ENCODE measurements at places on chromosomes 4 and X.
A peak's percentile ranks its signal among the peaks of the same experiment; 100 is the strongest.

DNA sequence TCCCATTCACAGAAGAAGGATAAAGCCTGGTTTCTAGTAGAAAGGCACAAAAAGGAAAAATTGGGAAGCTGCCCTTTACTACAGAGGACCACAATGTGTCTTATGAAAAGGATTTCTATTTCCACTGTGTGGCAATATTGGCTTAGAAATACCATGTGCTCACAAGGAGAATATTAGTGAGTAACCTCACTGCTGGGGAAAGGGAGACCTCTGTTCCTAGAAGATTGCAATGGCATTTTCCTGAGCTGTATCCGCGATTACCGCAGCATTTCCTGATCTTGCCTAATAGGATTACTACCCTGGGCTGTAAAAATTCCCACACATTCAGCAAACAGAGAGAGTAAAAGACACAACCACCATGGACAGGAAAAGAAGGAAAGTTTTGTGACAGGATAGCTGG is 308.8 kb upstream of the TECRL start:
- no peak for DNase-seq
- H3K27ac ChIP-seq = no peak overlapping the region
- H3K27me3 ChIP-seq = no peaks in the 10 kb centered on the region
- no peaks in the 10 kb centered on the region for H3K4me1 ChIP-seq
- no peaks in the 10 kb centered on the region for H3K36me3 ChIP-seq

DNA sequence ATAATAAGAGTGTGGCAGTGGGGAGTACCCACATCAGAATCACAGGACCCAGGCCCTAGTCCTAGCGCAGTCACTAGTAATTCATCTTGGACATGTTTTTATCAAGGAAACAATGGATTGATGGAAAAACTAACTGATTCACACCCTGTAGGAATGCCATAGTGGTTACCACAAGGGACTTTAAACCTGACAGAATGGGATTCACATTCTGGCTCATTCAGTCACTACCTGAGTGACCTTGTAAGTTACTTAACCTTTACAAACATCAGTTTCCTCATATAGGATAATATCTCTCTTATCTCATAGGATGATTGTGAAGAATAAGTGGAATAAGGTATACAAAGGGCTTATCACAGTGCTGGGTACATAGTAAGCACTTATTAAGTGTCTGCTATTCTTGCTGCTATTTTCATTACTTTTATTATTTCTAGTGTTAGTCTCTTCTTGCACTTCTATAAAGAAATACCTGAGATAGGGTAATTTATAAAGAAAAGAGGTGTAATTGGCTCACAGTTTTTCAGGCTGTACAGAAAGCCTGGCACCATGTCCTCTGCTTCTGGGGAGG is 247.5 kb upstream of the KLF3 start:
- H3K27me3 ChIP-seq = no peaks in the 10 kb centered on the region
- peaks cover 22% of the 10 kb centered on the region for H3K4me1 ChIP-seq
- H3K27ac ChIP-seq = no peak overlapping the region
- H3K4me3 ChIP-seq = no peak overlapping the region
- DNase-seq = no peak

- H3K27me3 ChIP-seq = no peaks in the 10 kb centered on the region
- H3K4me3 ChIP-seq = no peak overlapping the region
- H3K4me1 ChIP-seq = no peaks in the 10 kb centered on the region
- H3K36me3 ChIP-seq = no peaks in the 10 kb centered on the region
- no peak for DNase-seq
Observed at GRCh38 chr4:140705625-140706275, 50.4 kb downstream of the TBC1D9 start.

DNA sequence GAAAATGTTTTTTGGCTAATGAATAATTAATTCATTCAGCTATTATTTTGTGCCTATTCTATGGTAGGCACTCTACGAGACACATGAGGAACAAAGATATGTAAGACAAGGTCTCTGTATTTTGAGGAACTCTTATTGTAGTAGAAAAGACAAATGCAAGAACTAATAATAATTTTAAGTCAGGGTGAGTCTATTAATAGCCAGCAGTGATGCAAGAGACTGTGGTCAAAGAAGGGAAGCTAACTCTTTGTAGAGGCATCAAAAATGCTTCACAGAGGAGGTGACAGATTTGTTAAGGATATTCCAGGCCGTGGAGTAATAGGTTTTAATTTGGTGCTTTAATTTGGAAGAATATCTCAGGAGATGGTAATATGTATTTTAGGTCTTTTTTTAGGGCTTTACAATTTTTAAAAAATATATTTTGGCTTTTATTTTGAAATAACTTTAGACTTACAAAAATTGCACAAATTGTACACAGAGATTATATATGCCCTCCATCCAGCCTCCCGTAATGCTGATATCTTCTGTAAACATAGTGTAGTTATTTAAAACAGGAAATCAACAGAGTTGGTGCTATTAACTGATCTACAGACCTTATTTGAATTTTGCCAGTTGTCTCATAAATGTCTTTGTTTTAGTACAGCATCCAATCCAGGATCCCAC is 48.1 kb downstream of the DCLK2 start:
- H3K4me1 ChIP-seq = no peaks in the 10 kb centered on the region
- no peak for DNase-seq
- no peak overlapping the region for H3K27ac ChIP-seq
- H3K27me3 ChIP-seq = peaks cover 16% of the 10 kb centered on the region
- H3K4me3 ChIP-seq = no peak overlapping the region

- H3K4me1 ChIP-seq = no peaks in the 10 kb centered on the region
- no peaks in the 10 kb centered on the region for H3K27me3 ChIP-seq
- H3K4me3 ChIP-seq = no peak overlapping the region
- DNase-seq = no peak
- no peaks in the 10 kb centered on the region for H3K36me3 ChIP-seq
- H3K27ac ChIP-seq = no peak overlapping the region
Observed at GRCh38 chr4:185999207-185999606, 69.7 kb upstream of the TLR3 start.

DNA sequence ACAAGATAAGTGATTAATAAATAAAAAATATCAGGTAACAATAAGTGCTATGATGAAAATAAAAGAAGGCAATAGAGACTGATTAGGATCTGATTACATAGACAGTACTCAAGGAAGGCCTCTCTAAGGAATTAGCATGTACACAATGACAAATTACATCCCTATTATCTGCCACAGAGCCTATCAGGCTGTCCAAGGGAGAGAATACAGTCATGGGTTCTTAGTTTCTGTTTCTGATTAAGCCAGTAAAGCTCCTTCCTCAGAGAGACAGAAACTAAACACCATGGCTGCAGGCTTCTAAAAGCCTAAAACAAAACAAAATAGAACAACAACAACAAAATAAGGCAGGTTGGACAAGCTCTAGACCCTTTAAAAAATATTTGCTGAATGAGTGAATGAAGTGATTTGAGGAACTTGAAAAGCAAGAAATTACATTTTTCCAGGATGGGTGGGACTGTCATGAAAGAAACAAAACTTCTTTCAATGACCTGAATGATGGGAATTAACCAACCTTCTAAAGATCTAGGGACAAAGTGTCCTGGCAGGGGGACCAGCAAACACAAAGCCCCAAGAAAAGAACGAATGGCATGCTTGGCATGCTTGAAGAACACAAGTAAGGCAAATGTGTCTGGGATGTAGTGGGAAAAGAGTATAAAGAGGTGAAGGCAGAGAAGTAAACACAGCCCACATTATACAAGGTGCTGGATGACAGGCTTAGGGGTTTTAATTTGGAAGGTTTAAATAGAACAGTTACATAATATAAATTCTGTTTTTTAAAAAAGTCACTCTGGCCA is 44.1 kb downstream of the NAA11 start:
- no peak for DNase-seq
- H3K27me3 ChIP-seq = no peaks in the 10 kb centered on the region
- H3K27ac ChIP-seq = no peak overlapping the region
- H3K36me3 ChIP-seq = no peaks in the 10 kb centered on the region
- no peak overlapping the region for H3K4me3 ChIP-seq

DNA sequence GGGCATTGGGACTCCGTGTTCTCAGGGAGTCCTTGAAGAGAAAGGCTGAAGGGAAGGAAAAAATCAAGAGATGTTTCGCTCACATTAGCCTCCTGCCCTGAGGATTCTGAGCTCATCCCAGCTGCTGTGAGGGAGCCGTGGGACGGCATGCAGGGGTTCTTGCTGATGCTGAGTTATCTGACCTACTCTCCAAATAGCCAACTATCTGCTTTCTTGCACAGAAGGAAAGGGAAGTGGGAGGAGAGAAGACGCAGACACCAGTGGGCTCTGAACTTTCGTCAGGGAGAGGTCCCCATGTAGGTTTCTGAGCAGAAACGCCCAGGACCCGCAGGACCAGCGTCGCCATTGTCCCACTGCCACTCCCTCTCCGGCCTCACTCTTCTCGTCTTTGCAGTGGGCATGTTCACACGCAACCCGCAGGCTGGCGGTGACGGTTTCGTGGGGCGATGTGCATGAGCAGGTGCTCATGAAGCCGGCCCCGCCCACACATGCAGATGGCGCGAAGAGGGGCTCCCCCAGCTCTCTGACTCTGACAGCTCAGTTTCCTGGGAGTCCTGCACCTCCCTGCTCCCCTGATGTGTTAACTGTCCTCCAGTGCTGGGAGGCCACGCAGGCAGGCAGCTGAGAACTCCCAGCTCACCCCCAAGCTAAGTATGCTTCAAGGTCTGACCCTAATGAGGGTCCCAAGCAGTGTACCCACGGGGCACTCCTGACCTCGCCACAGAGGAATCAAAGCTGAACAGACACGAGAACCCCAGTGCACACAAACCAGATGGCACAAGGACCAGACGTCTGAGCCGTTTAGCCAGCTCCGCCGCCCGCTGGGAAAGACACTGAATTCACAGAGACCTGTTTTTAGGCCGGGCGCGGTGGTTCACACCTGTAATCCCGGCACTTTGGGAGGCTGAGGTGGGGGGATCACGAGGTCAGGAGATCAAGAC is 13.6 kb upstream of the ABLIM2 start:
- H3K27me3 ChIP-seq = no peaks in the 10 kb centered on the region
- no peaks in the 10 kb centered on the region for H3K4me1 ChIP-seq
- DNase-seq = peak; percentile 25
- no peak overlapping the region for H3K27ac ChIP-seq
- H3K4me3 ChIP-seq = no peak overlapping the region
- no peaks in the 10 kb centered on the region for H3K36me3 ChIP-seq

GRCh38 chrX:14926471-14926870 is 53.2 kb downstream of the MOSPD2 start:
- peaks cover 2% of the 10 kb centered on the region for H3K4me1 ChIP-seq
- no peak for DNase-seq
- H3K27ac ChIP-seq = no peak overlapping the region

DNA sequence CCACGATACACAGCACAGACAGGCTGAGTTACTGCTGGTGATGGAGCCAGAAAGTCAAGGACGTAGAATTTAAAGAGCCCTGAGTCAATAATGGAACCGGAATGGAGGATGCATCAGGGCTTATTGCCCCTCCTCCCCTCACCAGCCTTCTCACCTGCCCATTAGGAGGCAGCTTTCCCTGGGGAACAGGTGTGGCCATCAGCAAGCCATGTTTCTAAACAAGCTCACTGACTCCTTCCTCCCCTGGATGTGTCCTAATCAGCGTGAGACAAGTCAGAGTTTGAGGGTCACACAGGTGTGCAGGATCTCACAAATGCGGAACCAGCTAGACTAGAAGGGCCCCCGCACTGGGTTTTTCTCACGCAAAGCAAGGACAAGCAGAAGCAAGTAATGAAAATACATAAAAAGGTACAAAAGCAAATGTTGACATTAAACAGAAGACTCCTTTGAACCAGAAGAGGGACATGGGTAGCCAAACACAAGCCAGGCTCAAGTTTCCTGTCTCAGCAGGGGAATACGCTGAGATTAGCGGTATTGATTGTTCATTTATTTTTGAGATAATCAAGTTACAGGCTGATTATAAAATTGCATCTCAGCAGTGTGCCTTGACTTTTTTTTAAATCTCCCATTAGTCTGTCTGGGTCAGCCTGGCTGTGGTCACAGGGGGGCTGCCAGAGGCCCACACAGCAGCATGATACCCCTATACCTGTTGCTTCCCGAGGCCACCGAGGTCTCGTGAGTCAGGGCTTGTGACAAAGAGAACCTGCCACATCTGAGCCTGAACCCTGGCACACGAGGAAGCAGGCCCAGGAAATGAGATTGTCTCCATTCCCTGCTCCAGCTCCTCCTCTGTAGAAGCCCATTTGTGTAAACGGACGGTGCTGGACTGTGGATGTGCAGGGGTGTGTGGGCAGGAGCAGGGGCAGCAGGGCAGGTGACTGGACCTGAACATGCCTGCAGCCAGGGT is 37.4 kb downstream of the CCKAR start:
- no peaks in the 10 kb centered on the region for H3K4me1 ChIP-seq
- H3K27ac ChIP-seq = no peak overlapping the region
- no peaks in the 10 kb centered on the region for H3K36me3 ChIP-seq
- peaks cover 5% of the 10 kb centered on the region for H3K27me3 ChIP-seq
- no peak for DNase-seq

GRCh38 chr4:144955104-144955503 is 142.9 kb downstream of the ANAPC10 start:
- no peak for DNase-seq
- H3K4me1 ChIP-seq = no peaks in the 10 kb centered on the region
- H3K36me3 ChIP-seq = peaks cover 2% of the 10 kb centered on the region
- H3K4me3 ChIP-seq = no peak overlapping the region
- H3K27me3 ChIP-seq = no peaks in the 10 kb centered on the region

GRCh38 chrX:10929747-10930146 is 181.4 kb upstream of the HCCS start:
- no peak for DNase-seq
- no peaks in the 10 kb centered on the region for H3K36me3 ChIP-seq
- H3K4me3 ChIP-seq = no peak overlapping the region
- no peaks in the 10 kb centered on the region for H3K27me3 ChIP-seq
- H3K4me1 ChIP-seq = no peaks in the 10 kb centered on the region

DNA sequence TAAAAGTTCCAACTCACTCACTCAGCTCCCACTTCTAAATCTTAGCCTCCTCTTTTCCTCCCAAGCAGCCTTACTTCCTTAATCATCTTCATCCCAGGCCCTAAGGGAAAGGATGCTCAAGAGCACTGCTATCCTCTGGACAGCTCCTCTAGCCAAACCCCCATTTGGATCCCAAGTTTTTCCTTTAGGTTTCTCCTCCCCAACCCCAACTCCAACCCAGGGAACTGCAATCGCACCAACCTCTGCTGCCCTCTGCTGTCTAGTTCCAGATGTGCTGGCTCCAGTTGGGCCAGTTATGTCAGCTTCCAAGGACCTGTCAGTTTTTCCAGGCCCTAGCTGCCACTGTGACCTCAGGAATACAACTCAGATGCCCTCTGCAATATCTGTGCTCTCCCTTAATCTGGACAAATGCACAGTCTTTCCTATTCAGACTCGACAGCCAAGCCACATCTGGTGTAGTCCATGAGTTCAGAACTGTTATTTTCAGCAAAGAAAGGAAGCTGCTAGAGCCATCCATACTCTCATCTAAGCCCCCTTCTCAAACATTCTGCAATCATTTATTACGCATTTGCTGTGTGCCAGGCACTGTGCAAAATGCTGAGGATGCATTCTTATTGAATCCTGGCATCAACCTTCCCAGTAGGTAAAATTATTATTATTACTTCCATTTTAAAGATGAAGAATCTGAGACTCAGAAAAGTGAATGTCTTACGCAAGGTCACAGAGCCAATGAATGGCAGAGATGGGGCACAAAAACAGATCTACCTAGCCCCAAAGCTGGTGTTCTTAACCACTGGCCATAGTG is 12.3 kb upstream of the XPNPEP2 start:
- H3K4me3 ChIP-seq = no peak overlapping the region
- DNase-seq = peak; percentile 6

- H3K36me3 ChIP-seq = no peaks in the 10 kb centered on the region
- peaks cover 42% of the 10 kb centered on the region for H3K27me3 ChIP-seq
- peaks cover 9% of the 10 kb centered on the region for H3K4me1 ChIP-seq
- DNase-seq = no peak
- no peak overlapping the region for H3K27ac ChIP-seq
- no peak overlapping the region for H3K4me3 ChIP-seq
Observed at GRCh38 chr4:121953860-121954259, 2.0 kb upstream of the TRPC3 start.
